ENCODE measurements at places on chromosomes 4 and X. TPM values are rescaled to one million over a fixed set of nuclear protein-coding genes. Genes with fewer than 3 reads are reported as not detected.

FAM184B gene
- total RNA-seq = not detected

SPATA18 gene
- total RNA-seq = 3.5 TPM

IL21 gene
- total RNA-seq = not detected

HPRT1 gene
- total RNA-seq = 65.4 TPM

DNA sequence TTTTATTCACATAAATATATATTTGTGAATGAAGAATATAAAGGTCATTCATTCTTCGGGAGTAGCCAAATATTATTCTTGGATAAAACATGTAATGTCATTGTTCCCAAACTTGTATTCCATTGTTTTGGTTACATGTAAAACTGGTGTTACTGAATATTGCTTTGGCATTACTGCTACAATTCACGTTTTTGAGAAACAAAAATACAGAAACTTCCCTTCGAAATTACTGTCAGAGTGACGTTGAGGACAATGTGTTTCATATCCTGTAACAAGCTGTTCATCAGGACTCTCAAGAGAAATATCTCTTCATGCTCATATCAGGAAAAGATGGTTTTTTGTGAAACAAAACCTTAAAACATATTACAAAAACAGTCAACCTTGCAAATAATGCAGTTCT lies 258.9 kb upstream of the DDX53 start:
- DNase-seq = no peak

GRCh38 chr4:186554914-186555827 lies at the start of gene MTNR1A:
MTNR1A (minus strand) TSS chr4:186555567; CDS start chr4:186555365, 202 bp downstream.
- DNase-seq = no peak

DNA sequence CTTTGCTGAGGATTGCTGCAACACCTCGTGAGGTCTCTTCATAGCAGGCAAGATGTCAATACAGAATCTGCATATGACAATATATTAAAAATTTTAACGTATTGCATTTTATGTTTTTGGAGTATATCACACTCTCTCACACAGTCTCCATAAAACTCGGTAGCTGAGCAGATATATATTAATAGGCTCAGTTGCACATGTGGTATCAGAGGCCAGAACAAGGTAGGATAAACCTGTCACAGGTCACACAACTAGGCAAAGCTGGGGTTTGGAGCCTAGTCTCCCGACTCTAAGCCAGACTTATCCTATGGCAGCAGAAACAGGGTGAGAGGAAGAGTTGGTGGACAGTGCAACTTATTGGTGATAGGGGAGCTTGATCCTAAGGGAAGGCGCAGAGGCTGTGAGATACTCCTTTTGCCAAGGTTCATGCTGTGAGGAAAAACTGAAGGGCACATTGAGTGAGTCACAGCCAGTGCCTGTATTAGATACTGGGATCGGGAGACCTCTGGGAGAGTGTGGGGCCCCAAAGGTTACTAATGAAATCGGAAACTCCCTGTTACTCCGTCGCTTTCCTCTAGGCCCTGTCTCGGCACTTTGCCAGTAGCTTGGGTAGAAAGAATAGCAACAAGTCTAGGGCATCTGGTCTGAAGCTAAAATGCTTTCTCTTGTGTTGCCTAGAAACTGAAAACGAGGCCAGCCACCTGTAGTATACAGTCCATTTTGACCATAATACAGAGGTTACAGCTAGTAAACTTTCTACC lies 195.7 kb downstream of the ARHGAP10 start:
- no peak for DNase-seq

DNA sequence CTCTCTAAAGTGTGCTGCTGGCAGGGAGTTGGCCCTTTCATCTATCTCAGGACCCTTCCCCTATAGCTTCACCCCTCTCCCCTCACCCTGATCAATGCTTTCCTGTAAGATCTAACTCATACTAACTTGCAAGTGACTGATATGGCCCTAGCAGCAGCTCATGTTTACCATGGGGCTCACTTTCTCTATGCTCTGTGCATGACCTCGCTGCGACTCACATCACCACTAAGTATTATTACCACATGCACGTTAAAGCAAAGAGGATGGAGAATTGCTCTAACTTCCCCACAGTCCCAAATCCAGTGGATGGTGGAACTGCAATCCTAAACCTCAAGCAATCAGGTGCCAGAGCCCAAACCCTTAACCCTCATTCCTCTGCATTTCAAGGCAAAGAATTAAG lies 626.6 kb downstream of the MID1IP1 start:
- no peak for DNase-seq

- no peak for DNase-seq
Measured at GRCh38 chr4:81343046-81343445, 128.0 kb upstream of the PRKG2 start.

GRCh38 chr4:55303760-55304165 lies 42.3 kb upstream of the SRD5A3 start:
- no peak for DNase-seq

DNA sequence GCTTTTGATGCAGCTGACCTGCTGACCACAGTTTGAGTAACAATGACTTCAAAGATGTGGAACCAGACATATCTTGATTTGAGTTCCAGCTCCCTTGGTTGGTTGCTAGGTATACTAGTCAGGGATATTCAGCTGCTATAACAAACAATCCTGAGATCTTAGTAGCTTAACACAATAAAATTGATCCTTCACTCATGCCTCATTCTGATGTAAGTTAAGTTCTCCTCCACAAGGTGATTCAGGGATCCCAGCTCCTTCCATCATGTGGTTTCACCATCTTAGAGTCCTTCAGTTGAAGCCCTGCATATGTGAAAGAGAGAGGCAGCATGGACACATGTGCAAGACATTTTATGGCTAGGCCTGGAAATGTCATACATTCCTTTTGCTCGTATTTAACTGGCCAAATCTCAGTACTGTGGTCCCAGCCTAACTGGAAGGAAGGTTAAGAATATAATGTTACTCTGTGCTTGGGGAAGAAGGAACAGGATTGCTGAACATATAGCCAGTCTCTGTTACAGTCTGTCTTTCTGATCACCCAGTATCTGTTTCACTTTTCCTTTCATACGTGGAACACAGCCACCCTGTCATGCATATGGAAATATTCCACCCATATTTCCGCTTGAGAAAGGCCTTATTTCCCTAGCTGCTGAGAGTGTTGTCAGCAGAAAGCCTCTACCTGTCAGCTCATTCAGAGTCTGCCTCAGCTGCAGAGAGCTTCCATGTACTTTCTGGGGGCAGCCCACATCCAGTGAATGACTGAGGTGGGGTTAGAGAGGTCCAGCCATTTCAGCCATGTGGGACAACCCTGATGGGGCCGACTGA lies 7.1 kb downstream of the SMIM9 start:
- peak; percentile 53 for DNase-seq

DNA sequence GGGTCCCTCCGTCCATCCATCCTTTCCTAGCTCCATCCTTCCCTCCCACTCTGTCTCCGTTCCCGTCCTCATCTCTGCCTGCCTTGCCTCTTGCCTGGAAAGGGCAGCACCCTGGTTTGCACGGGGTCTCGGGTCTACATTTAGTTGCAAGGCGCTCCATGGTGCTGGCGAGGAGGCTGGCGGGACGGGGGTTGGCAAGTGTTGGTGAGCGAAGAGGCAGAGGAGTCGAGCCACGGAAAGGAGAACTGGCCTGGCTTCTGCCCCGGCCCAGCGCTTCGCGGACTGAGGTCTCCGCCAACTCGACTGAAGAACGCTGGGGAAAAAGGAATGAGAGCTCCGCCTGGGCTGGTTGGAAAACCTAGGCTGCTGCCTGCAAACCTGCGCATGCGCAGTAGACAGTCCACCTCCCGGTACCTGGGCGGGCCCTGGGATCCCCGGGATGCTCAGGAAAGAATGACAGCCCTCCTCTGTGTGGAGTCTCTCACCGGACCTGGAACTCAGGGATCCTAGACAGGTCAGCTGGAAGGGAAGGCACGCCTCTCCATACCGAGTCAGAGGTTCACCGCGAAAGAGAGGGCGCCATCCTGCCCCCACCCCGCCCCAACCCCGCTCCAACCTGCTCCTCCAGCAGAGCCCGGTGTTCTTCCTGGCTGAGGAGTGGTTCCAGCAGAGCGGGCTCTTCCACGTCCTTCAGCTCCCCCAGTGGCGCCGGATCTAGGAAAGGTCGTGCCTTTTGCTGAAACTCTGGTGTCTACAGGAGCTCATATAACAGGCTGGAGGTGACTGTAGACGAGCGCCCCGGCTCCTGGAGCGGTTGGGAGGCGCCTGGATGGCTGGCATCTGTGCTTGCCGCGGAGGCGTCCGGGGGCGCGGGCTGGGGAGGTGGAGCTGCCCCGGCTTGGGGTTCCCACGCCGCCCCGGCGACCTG lies 6.0 kb downstream of the FRG2 start:
- DNase-seq = no peak

GRCh38 chr4:177302371-177303100 lies 7.1 kb upstream of the NEIL3 start:
- no peak for DNase-seq

- DNase-seq = no peak
Measured at GRCh38 chrX:98409867-98410266, 1526.2 kb downstream of the RPA4 start.

DNA sequence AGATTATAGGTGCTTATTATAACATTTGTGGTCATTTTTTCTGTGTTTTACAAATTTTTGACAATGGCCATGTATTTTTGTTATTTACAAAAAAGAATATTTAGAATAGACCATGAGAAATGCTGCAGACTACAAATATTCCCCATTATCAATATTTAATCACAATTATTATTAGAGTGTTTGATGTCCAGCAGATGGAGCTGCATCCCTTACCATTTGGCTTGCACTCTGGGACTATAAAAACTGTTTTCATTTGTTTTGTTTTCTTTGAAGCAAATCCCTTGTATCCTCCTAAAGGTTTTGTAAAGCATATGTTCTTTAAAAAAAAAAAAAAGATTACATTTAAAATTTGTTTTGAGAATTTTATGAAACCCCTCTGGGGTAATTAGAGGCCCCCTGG lies 85.6 kb upstream of the CXorf66 start:
- DNase-seq = no peak
